CD4-positive, alpha-beta T cell (primary cell): ENCODE measurements at places on chromosomes 5 and 9. TPM values are rescaled to one million over a fixed set of nuclear protein-coding genes. Genes with fewer than 3 reads are reported as not detected.

GRCh38 chr9:87427851-87428506 lies 69.7 kb upstream of the DAPK1 start:
- no peak overlapping the region for H3K27ac ChIP-seq
- no peak for DNase-seq
- no peak overlapping the region for H3K4me3 ChIP-seq
- no peaks in the 10 kb centered on the region for H3K36me3 ChIP-seq
- H3K27me3 ChIP-seq = no peaks in the 10 kb centered on the region

DNA sequence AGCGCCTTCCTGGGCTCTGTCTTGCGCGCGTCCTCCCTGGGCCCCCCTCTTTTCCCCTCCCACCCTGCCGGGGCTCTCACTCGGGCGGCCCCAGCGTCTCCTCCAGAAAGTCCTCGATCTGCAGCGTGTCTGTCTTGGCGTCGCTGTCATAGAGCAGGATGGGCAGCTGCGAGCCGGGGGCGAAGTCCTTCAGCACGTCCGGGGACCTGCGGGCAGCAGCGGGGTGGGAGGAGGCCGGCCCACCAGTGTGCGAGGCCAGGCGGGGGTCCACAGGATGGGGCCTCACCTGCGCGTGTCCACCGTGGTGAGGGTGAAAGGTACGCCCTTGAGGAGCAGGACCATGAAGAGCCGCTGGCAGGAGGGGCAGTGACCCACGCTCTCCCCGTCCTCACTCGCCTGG lies 1.0 kb downstream of the CLIC3 start:
- H3K27ac ChIP-seq = no peak overlapping the region
- DNase-seq = no peak
- H3K27me3 ChIP-seq = peaks cover 4% of the 10 kb centered on the region
- H3K4me1 ChIP-seq = peaks cover 82% of the 10 kb centered on the region
- no peak overlapping the region for H3K4me3 ChIP-seq

DNA sequence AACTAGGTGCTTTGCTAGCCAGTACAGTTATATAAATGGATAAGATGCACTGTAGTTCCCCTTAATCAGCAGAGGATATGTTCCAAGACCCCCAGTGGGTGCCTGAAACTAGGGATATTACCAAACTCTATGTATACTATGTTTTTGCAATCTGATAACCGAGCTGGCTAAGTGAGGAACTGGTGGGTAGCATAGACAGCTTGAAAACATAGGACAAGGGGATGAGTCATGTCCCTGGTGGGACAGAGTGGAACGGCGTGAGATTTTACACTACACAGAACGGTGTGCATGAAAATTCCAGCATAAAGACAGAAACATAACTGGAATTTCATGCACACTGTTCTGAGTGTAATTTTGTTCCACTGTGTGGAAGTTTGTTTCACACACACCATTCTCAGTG lies 86.9 kb downstream of the BASP1 start:
- no peaks in the 10 kb centered on the region for H3K4me1 ChIP-seq
- H3K36me3 ChIP-seq = no peaks in the 10 kb centered on the region
- DNase-seq = no peak
- H3K4me3 ChIP-seq = no peak overlapping the region
- H3K27ac ChIP-seq = no peak overlapping the region
- H3K27me3 ChIP-seq = no peaks in the 10 kb centered on the region

DNA sequence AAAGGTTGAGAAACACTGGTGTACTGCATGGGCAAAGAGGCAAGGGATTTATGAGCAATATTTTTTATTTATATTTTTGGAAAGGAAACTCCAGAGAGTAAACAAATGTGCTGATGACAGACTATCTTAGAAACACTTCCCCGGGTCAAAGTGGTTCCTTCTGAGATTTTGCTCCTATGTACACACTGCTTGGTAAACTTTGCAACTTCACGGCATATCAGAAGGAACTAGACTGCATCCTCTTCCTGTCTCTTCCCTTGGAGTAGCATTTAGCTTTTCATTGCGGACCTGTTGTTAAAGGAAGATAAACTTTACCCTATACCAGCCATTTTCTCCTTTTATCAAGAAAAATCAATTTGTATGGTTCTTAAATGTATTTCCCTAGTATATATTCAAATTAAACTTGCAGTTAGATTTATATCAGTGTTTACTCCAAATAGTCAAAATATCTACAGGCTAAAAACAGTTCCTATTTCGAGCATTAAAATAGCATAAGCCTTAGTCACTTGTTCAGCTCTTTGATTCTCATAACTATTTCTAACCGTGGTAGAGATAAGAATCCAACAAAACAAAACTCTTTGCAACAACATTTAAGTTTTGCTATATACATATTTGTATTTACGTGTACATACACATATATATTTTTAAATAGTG lies 48.0 kb upstream of the LRRC19 start:
- DNase-seq = no peak
- H3K4me1 ChIP-seq = no peaks in the 10 kb centered on the region
- H3K27me3 ChIP-seq = no peaks in the 10 kb centered on the region
- no peaks in the 10 kb centered on the region for H3K36me3 ChIP-seq
- no peak overlapping the region for H3K27ac ChIP-seq

- H3K27ac ChIP-seq = no peak overlapping the region
- H3K27me3 ChIP-seq = peaks cover 4% of the 10 kb centered on the region
- H3K4me1 ChIP-seq = no peaks in the 10 kb centered on the region
- H3K4me3 ChIP-seq = no peak overlapping the region
- H3K36me3 ChIP-seq = no peaks in the 10 kb centered on the region
These were observed 484.6 kb upstream of the PIK3R1 start for GRCh38 chr5:67730917-67731474.

DNA sequence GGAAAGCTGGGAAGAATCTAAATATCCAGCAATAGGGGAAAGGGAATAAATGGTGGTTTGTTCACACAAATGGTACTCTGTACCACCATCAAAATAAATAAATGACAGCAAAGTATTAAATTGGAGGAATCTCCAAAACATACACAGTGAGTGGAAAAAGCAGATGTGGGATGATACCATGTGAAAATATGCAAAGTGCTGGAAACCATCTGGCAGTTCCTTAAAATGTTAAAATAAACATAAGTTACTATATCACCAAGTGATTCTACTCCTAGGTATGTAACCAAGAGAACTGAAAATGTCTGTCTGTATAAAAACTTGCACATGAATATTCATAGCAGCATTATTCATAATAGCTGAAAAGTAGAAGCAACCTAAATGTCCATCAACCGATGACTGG lies 41.9 kb upstream of the TEX48 start:
- H3K27me3 ChIP-seq = no peaks in the 10 kb centered on the region
- peaks cover 16% of the 10 kb centered on the region for H3K4me1 ChIP-seq
- DNase-seq = no peak
- no peaks in the 10 kb centered on the region for H3K36me3 ChIP-seq

DNA sequence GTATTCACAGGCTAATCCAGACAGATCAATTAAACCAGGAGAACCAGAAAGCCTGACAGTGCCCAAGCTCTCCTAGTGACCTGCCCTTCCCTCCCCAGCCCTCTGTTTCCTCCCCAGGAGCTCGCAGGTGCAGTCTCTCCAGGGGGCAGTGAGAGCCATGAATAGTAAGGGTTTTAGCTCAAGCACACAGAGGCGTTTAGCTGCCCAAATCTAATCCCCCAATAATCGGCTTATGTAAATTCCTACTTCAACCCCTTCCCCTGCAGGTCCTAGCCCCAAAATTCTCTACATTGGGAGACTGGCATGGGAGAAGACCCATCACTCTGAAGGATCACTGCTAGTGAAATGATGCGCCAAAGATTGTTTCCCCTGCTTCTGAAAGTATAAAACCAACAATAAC lies 10.5 kb upstream of the TAL2 start:
- no peak overlapping the region for H3K4me3 ChIP-seq
- peaks cover 10% of the 10 kb centered on the region for H3K4me1 ChIP-seq
- no peak for DNase-seq
- H3K27ac ChIP-seq = no peak overlapping the region
- H3K36me3 ChIP-seq = no peaks in the 10 kb centered on the region
- peaks cover 10% of the 10 kb centered on the region for H3K27me3 ChIP-seq

SV2C gene
- total RNA-seq = 0.03 TPM

- no peaks in the 10 kb centered on the region for H3K27me3 ChIP-seq
- no peak overlapping the region for H3K27ac ChIP-seq
- peaks cover 22% of the 10 kb centered on the region for H3K4me1 ChIP-seq
- no peak overlapping the region for H3K4me3 ChIP-seq
- DNase-seq = no peak
- H3K36me3 ChIP-seq = peaks cover 41% of the 10 kb centered on the region
These were observed 82.5 kb upstream of the ZNF169 start for GRCh38 chr9:94176608-94177007.

TRIM14 gene
- 23.5 TPM for total RNA-seq

DNA sequence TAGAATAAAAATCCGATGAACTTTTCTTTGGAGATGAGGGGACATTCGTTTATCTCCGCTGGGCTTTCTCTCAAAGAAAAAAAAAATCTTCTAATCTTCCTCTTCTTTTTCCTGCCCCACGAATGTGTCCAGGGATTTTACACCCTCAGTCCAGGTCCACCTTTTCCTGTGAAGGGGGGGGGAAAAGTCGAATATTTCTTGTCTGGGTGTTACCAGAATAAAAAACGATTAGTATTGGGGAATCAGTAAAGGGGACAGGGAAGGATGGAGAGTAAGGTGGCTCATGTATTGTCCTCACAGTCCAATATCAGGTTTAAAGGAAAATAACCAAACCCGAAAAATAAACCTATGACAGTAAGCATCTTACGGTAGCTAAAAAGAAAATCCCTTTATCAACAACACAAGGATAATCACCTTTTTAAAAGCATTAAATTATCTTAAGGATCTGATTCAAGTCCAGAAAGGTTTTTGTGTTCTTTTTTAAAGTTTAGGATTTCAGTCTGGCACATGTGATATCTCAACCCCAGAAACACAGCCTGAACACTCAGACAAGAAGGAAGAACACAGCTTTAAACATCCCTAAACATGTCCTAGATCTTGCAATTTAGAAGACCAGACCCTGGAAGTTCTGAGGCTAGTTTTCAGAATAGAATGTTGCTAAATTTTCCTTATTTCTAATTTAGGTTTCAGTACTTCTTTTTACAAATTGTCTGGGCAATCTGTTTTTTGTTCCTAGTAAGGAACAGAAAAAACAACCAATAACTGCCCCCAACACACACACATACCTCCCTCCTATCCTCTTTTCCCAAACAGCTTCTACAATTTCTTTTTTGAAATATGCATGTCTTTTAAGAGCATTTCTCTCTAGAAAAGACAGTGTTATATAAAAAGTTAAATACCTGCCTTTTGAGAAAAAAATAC lies 1.2 kb downstream of the ZNF608 start:
- peaks cover 53% of the 10 kb centered on the region for H3K27me3 ChIP-seq
- peaks cover 8% of the 10 kb centered on the region for H3K4me1 ChIP-seq
- H3K27ac ChIP-seq = no peak overlapping the region
- H3K4me3 ChIP-seq = no peak overlapping the region

DNA sequence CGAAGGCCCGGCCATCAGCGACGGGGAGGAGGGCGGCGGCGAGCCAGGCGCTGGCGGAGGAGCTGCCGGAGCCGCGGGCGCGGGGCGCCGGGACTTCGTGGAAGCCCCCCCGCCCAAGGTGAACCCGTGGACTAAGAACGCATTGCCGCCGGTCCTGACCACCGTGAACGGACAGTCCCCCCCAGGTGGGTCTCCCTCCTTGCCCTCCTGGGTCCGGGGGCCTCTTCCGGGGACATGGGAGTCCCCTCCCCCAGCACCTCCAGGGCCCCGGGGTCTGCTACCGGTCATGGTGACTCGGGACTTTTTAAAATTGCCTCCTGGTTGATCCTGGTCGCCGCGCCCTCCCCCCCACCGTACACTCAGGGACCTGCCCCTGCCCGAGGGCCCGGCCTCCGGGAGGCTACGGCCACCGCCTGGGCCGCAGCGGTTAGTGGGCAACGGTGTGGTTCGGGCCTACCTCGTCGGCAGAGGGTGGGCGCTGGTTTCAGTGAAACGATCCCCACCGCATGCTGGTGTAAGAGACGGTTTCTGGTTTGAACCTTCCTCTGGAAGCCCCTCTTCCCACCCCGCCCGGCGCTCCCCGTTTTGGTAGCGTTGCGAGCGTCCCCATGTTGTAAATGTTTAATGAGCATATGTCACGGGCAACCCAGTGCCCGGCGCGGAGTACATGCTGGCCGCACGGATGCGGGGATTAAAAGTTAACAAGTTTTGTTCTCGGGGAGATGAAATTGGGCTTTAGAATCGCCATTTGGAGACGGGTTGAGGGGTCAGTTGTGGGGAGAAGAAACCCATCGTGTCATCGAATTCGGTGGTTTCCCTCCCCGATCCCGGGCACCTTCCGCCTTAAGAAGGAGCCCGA lies 1.1 kb downstream of the LARP1 start:
- no peaks in the 10 kb centered on the region for H3K27me3 ChIP-seq
- H3K27ac ChIP-seq = peak overlapping the region; percentile 85
- peaks cover 41% of the 10 kb centered on the region for H3K4me1 ChIP-seq

DNA sequence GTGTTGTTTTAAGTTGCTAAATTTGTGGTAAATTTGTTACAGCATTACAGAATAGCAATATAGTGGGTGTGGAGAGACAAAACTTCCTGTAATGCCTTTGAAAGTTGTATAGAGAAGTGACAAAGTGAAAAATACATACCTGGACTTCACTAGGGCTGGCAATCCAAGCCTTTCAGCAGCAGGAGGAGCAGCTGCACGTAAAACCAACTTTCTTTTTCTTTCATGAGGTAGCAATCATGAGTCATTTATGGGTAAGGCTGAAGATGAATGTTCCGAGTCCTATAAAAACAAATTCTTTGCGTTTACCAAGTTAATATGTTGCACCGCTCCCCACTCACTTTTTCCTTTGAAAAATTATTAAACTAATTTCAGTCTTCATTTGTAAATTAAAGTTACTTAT lies 1138.2 kb downstream of the TAF11L14 start:
- H3K27me3 ChIP-seq = no peaks in the 10 kb centered on the region
- H3K36me3 ChIP-seq = no peaks in the 10 kb centered on the region
- no peak for DNase-seq
- H3K4me1 ChIP-seq = no peaks in the 10 kb centered on the region

BRINP1 gene
- not detected for total RNA-seq

GRCh38 chr5:75701856-75702255 lies 15.4 kb downstream of the POC5 start:
- H3K4me3 ChIP-seq = no peak overlapping the region
- H3K36me3 ChIP-seq = peaks cover 33% of the 10 kb centered on the region
- no peaks in the 10 kb centered on the region for H3K4me1 ChIP-seq

DNA sequence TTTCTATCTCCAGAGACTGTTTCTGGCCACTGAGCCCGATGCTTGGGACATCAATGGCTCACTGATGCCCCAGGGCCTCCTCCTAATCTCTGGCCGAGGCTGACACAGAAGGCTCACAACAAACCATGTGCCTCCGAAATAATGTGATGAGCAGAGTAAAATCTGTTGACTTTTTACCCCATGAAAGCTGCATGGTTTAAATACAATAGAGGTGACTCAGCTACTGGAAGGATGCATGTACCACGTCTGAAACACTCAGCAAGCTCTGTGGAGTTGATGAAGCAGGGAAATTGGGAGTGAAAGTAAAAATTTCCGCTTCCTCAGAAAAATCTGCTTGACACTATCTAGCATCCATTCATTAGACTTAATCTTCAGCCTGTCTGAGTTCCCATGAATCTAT lies 111.1 kb upstream of the EQTN start:
- no peaks in the 10 kb centered on the region for H3K4me1 ChIP-seq
- H3K27me3 ChIP-seq = no peaks in the 10 kb centered on the region
- H3K36me3 ChIP-seq = no peaks in the 10 kb centered on the region

KIF4B gene
- not detected for total RNA-seq

DNA sequence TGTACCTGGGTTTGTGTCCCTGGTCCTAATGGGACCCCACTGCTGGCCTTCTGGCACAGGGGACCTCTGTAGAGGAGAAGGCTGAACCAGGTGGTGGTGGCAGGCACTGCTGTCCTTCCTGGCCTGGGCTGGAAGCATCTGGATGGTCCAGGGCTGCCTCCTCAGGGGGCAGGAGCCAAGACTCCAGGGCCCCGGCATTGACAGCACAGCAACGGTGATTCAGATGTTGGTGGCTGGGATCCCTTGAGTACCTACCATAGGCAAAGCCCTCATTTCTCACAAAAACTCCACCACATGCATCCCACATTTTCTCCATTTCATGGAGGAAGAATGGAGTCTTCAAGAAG lies 15.0 kb downstream of the FGD3 start:
- no peak overlapping the region for H3K4me3 ChIP-seq
- peaks cover 17% of the 10 kb centered on the region for H3K36me3 ChIP-seq
- peaks cover 79% of the 10 kb centered on the region for H3K4me1 ChIP-seq
